ENCODE measurements at places on chromosomes 2 and 18. TPM values are rescaled to one million over a fixed set of nuclear protein-coding genes. Genes with fewer than 3 reads are reported as not detected.

The MOB1A gene
- total RNA-seq: 112 TPM

The TLX2 gene
- total RNA-seq: not detected

The CPO gene
- not detected for total RNA-seq

The PROM2 gene
- total RNA-seq: under 0.01 TPM

The NDUFV2 gene
- 233 TPM for total RNA-seq

The NAB1 gene
- total RNA-seq: 18.5 TPM

The UGT1A6 gene
- not detected for total RNA-seq

The DOCK10 gene
- total RNA-seq: 6.3 TPM

The SF3B6 gene
- total RNA-seq: 209 TPM

The ACVR1 gene
- total RNA-seq: 13.7 TPM

The SERPINB11 gene
- total RNA-seq: not detected

The PSMA8 gene
- not detected for total RNA-seq

The GPBAR1 gene
- not detected for total RNA-seq

The ITGA6 gene
- 248 TPM for total RNA-seq

The LOXHD1 gene
- total RNA-seq: not detected

The ASB18 gene
- not detected for total RNA-seq

The NBAS gene
- 40.0 TPM for total RNA-seq

The SLC23A3 gene
- 0.60 TPM for total RNA-seq

The EGR4 gene
- not detected for total RNA-seq

The CNDP1 gene
- total RNA-seq: not detected

The LRRTM1 gene
- not detected for total RNA-seq

The RIT2 gene
- total RNA-seq: not detected

The ZBTB7C gene
- total RNA-seq: not detected

The PRSS56 gene
- total RNA-seq: not detected

The AGXT gene
- not detected for total RNA-seq

The BOK gene
- 111 TPM for total RNA-seq

The CCDC121 gene
- 1.8 TPM for total RNA-seq

The GPAT2 gene
- 7.6 TPM for total RNA-seq

The KATNAL2 gene
- 2.2 TPM for total RNA-seq

The GULP1 gene
- total RNA-seq: 14.3 TPM

The CYBRD1 gene
- 9.6 TPM for total RNA-seq

The ALPG gene
- total RNA-seq: 0.07 TPM

The SOX11 gene
- total RNA-seq: not detected

The METTL5 gene
- total RNA-seq: 45.0 TPM

The AAMP gene
- 127 TPM for total RNA-seq

The FBXO15 gene
- total RNA-seq: not detected

The GKN1 gene
- total RNA-seq: not detected

The CCBE1 gene
- total RNA-seq: 3.5 TPM

The PROKR1 gene
- total RNA-seq: not detected

The ARHGAP28 gene
- 2.1 TPM for total RNA-seq

The FLACC1 gene
- not detected for total RNA-seq

The HNMT gene
- 5.5 TPM for total RNA-seq

The AP1S3 gene
- total RNA-seq: 3.7 TPM

The ICA1L gene
- total RNA-seq: 2.1 TPM
